Stimulated activated CD4-positive, alpha-beta T cell treated with anti-CD3 and anti-CD28 coated beads, Interleukin-15, amount 100 ng/mL, for 24 hours (primary cell): ENCODE measurements at places on chromosomes 7 and 10.
A peak's percentile ranks its signal among the peaks of the same experiment; 100 is the strongest.

- no peak for DNase-seq
Observed at GRCh38 chr7:155836216-155837125, 24.2 kb upstream of the SHH start.

DNA sequence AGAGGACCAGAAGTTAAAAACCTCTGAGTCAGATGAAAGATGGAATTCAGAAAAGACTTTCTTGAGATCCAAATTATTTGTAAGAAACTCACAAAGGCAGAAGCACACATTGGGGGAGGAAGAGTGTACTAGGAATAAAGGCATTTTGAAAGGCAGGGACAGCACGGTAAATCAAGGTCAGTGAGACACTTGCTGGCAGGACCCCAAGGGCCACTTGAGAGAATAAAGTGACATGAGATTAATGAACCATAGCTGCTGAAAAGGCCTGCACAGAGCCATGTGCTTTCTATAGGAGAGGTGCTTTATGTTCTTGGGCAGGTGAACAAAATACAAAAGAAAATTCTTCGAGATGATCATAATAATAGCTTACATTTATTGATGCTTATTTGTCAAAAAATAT, 929.9 kb upstream of the MBL2 start:
- DNase-seq, result no peak

DNA sequence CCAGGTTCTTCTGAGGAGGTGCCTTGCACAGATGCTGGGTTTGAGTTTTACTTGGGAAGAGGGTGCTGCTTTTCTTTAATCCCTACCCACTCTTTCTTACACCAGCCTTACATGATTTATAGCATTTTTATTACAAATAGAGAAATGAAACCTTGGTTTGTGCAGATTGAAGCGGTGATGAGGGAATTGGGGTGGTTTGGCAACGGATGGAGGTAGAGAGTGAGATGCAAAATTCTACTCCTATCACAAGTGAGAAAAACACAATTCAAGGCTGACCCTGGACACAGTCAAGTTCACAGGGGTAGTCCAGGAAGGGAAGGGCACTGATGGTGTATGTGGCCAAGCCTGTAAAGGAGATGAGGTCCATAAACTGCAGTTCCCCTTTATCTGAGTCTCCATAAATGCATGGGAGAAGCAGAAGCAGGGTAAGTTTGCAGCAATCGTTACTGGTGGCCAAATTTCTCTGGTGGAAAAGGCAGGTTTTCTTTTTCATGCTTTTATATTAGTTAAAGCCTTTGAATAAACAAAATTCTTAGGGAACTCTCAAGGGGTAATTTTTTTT, 214.3 kb downstream of the JAZF1 start:
- DNase-seq, result no peak

DNA sequence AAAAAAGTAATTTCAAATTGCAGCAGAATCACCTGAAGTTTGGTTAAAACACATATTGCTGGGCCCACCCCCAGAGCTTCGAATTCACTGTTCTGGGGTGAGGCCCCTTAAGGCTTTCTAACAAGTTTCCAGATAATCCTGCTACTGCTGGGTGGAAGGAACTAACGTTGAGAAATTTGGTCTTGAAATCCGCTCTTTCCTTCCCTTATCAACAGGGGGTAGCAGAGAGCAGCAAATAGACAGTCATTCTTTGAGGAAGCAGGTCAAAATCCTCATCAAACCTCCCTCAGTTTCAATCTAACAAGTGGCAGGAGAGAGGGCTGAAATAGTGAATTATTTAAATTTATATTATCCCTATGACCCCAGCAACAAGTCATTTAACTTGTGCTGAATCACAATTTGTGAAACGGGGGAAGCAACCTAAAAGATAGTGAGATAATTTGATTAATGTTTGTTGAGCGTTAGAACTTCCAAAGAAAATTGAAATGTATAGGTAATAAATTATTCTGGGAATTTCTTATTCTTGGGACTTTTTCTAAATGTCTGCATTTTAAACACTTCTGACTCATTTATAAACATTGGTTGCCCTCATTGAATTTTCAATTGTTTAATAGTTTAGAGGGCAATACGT, 21.7 kb upstream of the MALSU1 start:
- DNase-seq, result peak; percentile 25

- no peak for DNase-seq
Observed at GRCh38 chr7:154372011-154372601, 319.9 kb downstream of the DPP6 start.

DNA sequence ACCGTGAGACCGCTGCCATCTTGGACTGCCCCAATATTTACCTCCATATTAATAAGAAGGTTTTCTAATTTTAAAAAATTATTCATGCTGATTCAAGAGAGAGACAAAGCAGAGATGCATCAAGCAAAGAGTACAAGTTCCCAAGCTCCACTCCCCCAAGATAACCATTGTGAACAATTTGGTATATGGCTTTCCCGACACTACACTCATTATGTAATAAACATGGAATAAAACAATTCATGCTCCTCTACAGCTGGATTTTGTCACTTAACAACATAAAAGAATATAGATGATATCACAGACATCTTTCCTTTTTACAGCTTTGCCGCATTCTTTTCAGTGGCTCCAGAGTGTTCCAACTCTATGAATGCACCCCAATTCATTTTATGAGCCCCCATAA, 307.6 kb downstream of the FGFR2 start:
- DNase-seq, result no peak

- DNase-seq, result peak; percentile 67
Observed at GRCh38 chr7:144437370-144438191, 34.1 kb upstream of the NOBOX start.

GRCh38 chr7:44880317-44881018, 4.9 kb downstream of the PURB start:
- DNase-seq, result no peak

GRCh38 chr7:70698219-70698832, 433.6 kb upstream of the GALNT17 start:
- no peak for DNase-seq

DNA sequence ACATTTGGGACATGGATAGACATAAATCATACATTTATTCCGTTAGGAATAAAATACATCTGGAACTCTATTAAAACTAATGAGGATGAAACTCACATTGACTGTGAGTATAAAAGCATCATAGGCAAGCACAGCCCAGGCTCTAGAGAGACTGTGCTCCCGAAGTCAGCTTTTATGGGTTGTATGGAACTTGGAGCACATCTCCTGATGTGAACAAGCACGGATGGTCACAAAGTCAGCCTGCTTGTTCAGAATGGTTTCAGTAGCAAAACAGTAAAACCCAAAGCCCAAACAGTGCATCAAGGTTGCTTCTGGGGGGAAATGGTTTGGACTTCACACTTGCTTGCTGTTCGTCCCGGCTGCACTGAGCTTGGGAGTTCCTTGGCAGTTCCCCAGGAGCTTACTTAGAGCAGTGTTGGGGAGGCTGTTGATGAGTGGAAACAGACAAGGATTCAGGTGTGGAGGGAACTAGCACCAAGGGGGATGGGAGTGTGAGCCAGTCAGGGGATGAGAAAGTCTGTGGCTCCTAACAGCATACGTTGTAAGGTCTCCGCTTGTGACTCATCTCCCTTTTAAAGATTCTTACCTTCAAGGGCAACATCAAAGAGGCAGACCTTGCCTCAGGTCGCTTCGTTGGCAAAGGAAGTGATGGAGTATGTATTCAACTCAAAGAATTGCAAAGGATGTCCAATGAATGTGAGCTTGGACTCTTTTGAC, 19.7 kb upstream of the ITGA8 start:
- DNase-seq, result no peak

DNA sequence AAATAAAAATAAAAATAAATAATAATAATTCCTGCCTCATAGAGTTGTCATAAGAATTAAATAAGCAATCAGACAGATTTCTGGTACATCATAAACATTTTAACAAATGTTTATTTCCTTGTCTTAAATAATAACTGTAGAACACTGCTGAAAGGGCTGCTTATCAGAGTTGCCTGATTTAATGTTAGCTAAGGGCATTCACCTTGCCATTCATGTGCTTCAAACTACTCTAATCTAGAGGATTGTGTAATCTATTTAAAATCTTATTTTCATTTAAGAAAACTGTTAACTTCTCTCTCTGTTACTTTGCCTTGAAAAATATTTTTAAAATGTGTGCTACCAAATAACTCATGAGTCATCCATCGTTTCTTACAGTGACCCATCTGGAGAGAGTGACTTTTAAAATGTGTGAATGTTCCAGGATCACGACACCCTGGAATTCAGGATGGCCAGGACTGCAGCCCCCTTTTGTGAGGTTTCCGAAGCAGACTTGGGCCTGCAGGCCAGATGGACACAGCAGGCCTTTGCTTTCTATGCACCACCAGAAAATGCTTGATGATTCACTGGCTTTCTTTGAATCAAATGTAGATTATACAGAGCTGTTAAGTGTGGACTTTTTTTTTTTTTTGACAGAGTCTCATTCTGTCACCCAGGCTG, 109.1 kb upstream of the TNS3 start:
- DNase-seq, result no peak

GRCh38 chr7:76023002-76023401, 24.8 kb downstream of the STYXL1 start:
- DNase-seq, result no peak

DNA sequence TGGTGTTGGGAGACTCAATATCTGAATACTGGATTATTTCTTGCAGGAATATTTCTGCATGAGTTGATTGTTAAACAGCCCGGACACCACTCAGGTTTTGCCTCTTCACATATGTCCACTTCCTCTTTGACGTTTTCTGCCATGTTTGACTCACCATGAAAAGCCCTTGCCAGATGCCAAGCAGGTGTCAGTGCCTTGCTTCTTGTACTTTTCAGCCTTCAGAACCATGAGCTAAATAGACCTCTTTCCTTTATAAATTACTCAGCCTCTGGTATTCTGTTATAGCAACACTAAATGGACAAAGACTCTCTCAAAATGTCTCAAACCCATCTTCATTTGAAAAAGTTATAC, 24.7 kb upstream of the MACC1 start:
- DNase-seq, result no peak

DNA sequence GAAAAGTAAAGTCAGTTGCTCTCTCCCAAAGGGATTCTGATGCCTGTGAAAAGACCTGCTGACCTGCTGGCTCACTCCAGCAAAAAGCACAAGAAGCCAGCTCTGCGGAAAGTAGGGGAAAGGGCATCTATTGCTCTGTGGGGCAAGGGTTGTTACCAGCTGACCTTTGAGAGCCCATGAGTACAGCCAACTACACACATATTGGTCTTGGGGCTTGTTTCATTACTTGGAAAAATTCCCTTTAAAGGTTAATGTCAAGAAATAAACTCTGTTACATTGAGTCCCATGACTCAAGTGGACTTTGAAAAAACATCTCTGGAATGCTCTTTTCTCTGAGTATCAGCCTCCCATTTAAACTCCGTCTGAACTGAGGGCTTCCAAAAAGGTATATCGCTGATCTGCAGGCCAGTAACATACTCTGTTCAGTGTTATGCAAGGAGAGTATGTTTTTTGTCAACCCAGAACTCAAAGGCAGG, 53.2 kb downstream of the PANK1 start:
- no peak for DNase-seq

GRCh38 chr7:15692501-15693020, 6.1 kb upstream of the MEOX2 start:
- DNase-seq, result no peak

GRCh38 chr10:111698711-111699110, 484.9 kb downstream of the GPAM start:
- no peak for DNase-seq

- DNase-seq, result no peak
Observed at GRCh38 chr10:34045571-34046190, 711.2 kb upstream of the NRP1 start.

GRCh38 chr10:86600296-86600695, 54.1 kb upstream of the OPN4 start:
- no peak for DNase-seq

- no peak for DNase-seq
Observed at GRCh38 chr7:118372530-118372929, 148.0 kb downstream of the ANKRD7 start.

GRCh38 chr10:52664629-52665028, 108.0 kb downstream of the MBL2 start:
- no peak for DNase-seq

- DNase-seq, result no peak
Observed at GRCh38 chr10:113947184-113948041, 93.0 kb downstream of the NHLRC2 start.

DNA sequence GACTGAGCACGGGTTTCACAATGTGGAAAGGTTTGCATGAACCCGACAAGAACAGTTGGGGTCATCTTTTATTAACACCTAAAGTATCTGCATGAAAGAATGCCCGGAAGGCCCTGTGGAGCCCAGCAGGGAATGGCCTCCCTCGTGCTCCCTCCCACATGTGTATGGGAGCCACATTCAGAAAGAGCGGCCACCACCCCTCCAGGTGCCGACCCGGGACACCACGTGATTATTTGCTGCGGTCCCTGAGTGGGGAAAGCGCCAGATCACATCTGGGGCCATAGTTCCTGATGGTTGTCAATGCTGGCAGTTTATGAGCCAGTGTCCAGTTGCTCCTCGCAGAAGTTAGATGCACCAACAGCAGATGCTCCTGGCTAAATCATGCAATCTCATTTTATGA, 571.4 kb downstream of the TCERG1L start:
- no peak for DNase-seq

- no peak for DNase-seq
Observed at GRCh38 chr7:105285118-105285874, 103.4 kb downstream of the SRPK2 start.

- DNase-seq, result no peak
Observed at GRCh38 chr10:84047258-84048010, 91.9 kb upstream of the GHITM start.

DNA sequence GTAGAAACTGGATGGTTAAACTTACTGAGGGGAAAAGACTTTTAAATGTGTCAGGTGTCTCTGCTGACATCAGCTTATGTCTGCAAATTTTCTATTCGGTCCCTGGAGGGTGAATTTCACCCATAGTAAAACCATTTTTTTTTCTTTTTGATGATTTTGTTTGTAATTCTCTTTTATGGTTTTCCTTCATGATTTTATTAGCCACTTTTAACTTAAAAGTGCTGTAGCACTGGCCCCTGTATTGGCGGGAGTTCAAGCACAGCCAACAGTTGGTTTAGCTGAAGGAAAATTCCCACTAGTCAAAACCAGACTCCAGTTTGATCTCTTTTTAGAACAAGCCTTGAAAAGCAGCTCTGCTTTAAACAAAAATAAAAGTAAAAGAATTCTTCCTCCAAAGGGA, 5.0 kb upstream of the ITGA8 start:
- DNase-seq, result no peak

- DNase-seq, result no peak
Observed at GRCh38 chr10:103449208-103450144, 2.7 kb downstream of the CALHM2 start.

GRCh38 chr10:75209921-75210281, 695 bp upstream of the VDAC2 start:
- peak; percentile 84 for DNase-seq

GRCh38 chr7:131508754-131509486, 47.5 kb downstream of the PODXL start:
- DNase-seq, result no peak

GRCh38 chr7:117839507-117839906, 33.7 kb downstream of the CTTNBP2 start:
- DNase-seq, result no peak

DNA sequence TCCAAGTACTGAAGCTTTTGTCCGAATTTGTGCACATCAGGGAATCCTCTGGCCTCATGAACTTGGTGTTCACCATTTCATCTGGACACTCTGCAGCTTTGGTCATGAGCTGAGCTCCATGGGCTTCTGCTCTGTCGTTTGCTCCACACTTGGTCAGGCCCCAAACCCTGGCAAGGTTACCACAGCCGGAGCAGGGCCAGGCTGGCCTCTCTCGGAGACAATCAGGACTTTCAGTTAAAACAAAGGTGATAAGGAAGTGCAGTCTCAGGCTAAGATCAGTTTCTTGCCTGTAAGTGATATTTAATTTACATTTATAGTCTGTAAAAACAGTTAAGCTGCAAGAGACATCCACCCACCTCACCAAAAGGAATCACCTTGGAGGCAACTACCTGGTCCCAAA, 558.9 kb downstream of the PARD3 start:
- DNase-seq, result no peak
